ENCODE measurements at places on chromosomes 4 and X.

- no peak for DNase-seq
Measured at GRCh38 chrX:140099221-140099620, 133.9 kb upstream of the CXorf66 start.

DNA sequence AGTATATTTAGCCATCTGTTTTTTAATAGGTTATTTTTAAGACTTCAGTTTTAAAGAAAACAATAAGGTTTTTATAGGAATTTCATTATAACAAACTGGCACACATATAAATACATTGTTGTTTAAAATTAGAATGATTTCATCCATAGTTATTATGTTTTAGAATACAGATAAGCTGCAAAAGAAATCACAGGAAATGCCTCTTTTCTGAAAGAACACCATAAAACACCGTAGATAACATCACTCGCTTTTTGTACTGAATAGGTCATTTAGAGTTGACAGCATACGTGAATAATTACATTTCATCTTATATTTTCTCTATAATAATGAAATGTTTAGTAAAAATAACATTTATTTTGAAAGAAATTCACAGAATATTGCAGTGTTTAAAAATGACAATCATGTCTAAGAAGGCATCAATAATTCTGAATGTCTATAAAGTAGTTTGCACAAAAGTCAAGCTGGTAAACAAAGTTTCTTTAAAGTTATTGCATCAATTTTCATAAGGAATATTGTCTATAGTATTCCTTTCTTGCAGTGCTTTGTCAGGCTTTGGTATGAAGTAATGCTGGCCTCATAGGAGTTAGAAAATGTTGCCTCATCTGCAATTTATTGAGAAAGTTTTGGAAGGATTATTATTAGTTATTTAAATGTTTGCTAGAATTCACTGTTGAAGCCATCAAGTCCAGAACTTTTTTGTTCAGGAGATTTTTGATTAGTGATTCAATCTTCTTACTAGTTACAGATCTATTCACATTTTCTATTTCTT, 17.9 kb upstream of the VEGFC start:
- no peak for DNase-seq

GRCh38 chr4:3203971-3204431, 45.0 kb upstream of the MSANTD1 start:
- DNase-seq: no peak

DNA sequence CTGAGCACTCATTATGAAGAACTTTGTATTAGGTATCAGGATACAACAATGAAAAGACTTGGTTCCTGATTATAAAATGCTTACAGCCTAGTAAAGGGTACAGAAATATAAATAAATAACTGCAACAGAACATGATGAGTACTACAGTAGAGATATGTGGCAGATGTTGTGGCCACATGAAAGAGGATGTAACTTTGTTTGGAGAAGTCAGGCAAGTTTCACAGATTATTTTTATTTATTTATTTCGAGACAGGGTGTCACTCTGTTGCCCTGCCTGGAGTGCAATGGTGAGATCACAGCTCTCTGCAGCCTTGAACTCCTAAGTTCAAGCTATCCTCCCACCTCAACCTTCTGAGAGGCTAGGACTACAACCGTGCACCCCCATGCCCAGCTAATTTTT, 15.8 kb upstream of the UBE2K start:
- DNase-seq: no peak

DNA sequence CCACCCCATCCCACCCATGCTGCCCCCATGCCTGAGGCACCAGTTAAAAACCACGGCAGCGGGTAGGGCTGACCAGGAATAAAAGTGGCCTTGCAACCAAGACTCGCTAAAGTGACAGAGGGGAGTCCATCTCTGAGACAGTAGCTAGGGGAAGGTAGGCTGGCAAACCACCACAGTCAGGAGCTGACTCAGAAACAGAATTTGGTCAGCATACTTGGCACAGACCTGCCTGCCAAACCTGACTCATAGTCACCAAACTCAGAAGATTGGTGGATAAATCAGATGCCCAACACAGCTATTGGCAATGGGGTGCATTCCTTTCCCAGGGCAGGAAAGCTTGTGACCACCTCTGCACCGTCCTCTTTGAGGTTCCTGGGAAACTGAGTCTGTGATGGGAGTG, 193.8 kb downstream of the BCOR start:
- no peak for DNase-seq

GRCh38 chr4:77076889-77077635, 1.3 kb upstream of the CCNI start:
- no peak for DNase-seq

DNA sequence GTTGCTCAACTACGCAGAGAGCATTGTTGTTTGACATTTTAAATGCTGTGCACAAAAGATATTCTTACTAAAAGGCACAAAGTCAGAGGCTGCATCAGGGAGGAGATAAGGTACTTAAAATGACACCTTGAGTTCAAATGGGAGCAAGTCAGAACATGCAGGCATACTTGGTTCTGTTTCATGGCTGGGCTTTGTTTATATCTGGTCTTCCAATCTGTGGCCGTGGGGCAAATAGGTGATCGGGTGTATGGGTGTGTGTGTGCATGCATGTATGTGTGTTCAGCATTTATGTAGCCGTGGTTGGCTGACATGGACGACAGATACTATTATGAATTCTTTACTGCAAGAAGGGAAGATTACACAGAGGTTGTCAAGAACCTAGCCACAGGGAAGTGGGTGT, 106.1 kb downstream of the RASL11B start:
- no peak for DNase-seq

GRCh38 chrX:71111141-71111843, at the start of gene IL2RG:
IL2RG (minus strand) TSS chrX:71111577; CDS start chrX:71111539, 38 bp downstream.
- DNase-seq: peak; percentile 51
